Stimulated activated CD4-positive, alpha-beta T cell treated with anti-CD3 and anti-CD28 coated beads, TNF-alpha, amount 100 ng/mL, for 48 hours (primary cell): ENCODE measurements at places on chromosomes 1 and 21.
A peak's percentile ranks its signal among the peaks of the same experiment; 100 is the strongest.

DNA sequence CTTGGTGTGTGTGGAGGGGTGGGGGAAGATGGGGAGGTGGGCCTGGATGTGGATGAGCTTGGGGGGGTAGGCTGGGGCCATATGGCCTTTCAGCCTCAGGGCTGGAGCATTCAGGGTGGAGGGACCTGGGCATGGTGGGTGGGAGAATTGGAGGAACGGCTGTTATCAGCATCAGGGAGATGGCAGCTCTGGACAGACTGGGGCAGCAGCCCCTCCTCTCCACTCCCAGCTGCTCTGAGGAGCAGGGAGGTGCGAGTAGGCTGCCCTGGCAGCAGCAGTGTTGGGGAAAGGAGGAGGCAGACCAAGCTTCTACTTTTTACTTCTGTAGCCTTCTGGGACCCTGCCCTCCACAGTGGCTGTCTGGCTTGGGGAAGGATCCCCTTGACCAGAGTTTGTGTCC lies 10.2 kb downstream of the PPFIA4 start:
- DNase-seq: no peak

- no peak for DNase-seq
These were observed 20.1 kb downstream of the PLA2G5 start for GRCh38 chr1:20090119-20090518.

DNA sequence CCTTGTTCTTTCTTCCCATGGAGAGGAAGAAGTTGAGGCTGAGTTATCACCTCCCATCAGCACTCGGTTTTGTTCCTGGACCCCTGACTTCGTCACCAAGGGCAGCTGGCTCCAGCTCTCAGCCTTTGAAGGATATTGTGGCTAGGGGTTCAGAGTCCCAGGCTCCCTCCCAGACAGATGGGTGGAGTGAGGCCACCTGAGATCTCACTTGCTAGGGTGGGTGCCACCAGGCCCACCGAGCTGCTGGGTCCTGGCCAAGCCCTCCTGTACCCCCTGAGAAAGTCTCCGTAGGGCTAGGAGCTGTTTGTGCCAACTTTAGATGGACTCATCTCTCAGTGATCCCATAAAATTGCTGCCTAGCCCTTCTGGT lies 6.9 kb downstream of the MX2 start:
- DNase-seq: no peak

DNA sequence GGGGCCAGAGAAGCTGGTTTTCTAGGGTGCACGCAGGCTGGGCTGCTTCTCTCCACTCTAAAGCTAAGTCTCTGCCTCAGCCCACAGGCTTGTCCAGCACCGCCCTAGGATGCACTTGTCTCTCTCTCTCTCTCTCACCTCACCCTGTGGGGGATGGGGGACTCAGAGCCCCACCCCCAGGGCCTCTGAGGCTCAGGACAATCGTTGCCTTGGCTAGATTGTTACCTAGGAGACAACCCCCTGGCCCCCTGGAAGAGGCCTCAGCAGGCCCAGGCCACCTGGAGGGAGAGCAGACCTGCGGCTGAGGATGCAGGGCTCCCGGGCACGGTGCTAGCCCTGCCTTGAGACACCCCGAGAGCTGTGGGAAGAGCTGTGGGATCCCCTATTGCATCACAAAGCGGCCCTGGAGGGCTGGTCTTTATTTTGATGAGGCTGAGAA lies at the start of gene ACTRT2:
TSS of gene ACTRT2 (plus strand) at position 235 of the 439 bp plus-strand sequence. CDS start 220 bp downstream, outside the sequence.
- DNase-seq: no peak

- DNase-seq: no peak
These were observed 27.8 kb downstream of the SDC3 start for GRCh38 chr1:30880678-30881318.

DNA sequence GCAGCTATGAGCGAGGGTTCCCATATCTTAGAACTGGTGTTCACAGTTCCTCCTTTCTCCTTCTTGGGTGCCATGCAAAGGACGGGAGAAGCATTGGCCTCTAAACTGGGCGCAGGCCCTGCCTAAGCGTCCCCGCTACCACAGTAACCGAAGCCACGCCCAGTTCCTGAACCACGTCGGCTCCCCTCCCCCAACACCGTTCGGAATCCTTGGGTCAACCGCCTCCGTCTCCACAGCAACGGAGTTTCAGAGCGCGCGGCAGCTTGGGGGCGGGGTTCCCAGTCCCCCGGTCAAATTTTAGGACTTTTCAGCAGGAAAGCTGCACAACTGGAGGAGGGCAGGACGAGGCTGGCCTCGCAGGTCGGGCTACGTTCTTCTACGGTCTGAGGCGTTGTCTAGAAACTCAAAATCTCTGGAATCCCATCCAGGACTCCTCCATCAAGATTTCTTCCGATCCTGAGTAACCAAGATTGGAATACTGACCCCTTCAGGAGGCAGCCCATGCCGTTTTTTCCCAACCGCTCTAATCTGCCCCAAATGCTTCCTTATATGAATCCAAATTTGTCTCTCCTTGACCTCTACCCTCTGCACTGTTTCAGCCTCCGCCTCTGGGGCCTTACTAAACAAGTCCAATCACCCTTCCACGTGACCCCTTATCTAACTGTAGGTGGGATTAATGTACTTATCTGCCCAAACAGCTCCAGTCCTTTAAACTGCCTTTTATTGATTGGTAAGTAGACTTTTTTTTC lies at the start of gene SPAG17:
TSS of gene SPAG17 (minus strand) at position 145 of the 749 bp plus-strand sequence. CDS start at position 74, 71 bp downstream.
- DNase-seq: peak; percentile 1

DNA sequence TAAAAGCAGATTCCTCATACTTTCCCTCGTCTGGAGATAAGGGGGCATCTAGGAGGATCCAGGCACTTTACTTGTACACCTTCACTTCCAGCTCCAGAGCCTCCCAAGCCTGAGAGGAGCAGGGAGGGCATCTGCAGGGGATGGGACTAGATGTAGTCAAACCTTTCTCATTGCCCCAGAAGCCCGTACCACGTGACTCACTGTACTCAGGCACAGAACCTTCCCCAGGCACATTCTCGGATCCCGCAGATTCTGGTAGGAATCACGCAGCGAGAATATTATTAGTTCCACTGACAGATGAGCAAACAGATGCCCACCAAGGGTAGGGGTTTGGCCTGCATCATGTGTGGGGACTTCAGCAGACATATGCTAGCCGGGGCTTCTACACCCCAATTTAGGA lies 25.2 kb upstream of the TNR start:
- DNase-seq: no peak

DNA sequence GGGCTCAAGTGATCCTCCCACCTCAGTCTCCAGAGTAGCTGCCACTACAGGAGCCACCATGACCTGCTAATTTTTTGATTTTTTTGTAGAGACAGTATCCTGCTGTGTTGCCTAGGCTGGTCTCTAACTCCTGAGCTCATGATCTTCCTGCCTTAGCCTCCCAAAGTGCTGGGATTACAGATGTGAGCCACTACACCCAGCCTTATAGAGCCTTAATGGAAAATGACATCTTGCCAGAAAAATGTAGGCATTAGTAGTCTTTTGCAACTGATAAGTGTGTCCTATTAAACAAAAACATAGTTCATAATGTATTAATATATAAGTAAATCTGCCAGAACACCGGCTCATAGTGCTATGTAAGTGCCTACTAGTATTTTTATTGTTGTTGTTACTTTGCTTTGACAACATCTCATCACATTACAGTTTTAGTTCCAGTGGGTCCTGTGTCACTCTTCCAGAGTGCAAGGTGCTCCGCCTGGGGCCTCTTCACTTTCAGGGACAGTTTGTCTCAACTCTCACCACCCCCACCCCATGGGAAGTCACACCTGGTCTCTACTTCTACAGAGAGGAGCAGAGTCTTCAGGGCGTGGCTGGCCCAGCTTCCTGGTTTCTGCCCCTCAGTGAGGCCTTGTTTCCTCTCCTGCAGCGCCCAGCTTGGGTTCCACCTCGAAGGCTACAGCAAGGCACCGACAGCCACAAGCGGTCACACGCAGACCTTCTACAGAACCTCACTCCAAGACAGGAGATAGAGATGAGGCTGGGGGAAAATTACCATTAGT lies 30.1 kb downstream of the RHOU start:
- no peak for DNase-seq

- DNase-seq: no peak
These were observed 17.3 kb downstream of the ODF2L start for GRCh38 chr1:86378813-86379212.

DNA sequence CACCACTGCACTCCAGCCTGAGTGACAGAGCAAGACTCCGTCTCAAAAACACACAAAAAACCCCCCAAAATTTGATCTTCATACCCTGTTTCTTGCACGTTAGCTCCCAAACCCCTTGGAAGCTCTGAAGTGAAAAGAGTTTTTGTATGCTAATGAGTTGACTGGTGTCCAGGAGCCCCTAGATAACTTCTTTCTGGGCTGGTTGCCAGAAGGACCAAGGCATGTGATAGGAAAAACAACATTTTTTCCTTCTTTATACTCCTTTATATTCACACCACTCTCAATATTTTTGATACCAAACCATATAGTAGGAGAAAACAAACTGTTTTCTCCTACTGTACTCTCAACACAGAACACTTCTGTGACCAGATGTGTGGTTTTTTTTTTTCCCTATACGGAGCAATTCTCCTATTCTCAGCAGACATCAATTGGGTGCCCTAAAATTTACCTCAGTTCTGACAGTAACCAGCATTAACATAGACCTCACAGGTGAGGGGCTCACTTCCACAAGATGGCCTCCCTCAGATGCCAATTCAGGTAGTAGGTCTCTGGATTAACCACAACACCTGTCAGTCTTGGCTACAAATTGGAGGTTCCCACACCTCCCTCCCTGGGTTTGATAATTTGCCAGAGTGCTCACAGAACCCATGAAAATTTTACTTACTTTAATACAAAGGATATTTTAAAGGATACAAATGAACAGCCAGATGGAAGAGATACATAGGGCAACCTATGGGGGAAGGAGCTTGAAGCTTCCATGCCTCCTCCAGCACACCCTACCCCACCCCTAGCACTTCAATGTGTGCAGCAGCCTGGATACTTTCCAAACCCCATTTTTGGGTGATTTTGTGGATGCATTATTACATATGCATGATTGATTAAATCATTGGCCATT lies 25.6 kb downstream of the ZYG11B start:
- DNase-seq: no peak

DNA sequence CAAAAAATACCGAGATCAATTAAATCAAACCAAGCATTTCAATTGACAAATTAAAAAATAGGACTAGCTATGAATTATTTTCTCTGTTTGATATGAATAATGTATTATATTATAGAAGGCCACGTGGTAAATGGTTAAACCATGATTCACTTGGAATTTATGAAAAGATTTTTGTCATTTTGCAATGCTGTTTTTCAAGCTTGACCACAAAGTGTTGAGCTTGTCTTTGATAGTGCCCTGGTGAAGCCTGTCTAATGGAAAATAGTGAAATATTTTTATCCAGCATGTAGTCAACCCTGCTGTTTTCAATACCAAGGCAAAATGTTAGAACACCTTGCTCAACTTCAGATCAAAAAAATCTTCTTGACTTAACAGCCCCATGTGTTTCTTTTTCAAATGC lies 288.0 kb upstream of the PRMT6 start:
- no peak for DNase-seq

GRCh38 chr1:59360170-59360569 lies 63.3 kb downstream of the FGGY start:
- no peak for DNase-seq

GRCh38 chr1:201016211-201016651 lies 7.3 kb downstream of the KIF21B start:
- DNase-seq: no peak

- peak; percentile 18 for DNase-seq
These were observed 29.5 kb downstream of the LDLRAP1 start for GRCh38 chr1:25572708-25573590.

DNA sequence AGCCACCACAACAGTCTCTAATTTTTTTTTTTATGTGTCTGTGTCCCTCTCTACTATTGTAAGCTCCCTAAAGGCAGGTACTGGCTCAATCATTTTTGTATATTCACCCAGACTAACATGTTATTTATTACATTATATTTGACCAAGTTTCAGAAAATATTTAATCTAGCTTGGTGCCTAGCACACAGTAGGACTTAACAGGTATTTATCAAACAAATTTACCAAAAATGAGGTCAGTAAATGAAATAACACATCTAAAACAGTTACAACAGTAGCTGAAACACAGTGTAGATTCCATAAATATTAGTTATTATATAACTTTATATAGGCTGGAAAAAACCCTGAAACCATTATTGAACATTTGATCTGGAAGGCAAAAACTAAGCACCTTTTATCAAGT lies 2.7 kb downstream of the NRDC start:
- no peak for DNase-seq

DNA sequence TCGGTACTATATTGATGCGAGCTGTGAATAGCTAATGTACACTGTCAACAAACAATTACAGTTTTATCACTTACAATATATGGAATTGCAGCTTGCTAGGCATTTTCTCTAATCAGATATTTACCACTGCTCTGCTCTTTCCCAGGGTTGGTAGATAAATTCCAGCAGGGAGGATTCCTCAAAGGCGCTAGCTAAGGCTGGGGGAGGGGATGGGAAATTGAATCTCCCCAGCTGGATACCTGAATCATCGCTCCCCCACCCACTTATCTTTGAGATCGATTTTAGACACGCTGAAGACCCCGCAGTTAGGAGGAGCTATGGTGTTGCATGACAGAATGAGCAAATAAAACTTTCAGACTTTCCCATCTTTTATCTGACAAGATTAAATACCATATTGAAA lies 127.2 kb downstream of the CSMD2 start:
- no peak for DNase-seq

DNA sequence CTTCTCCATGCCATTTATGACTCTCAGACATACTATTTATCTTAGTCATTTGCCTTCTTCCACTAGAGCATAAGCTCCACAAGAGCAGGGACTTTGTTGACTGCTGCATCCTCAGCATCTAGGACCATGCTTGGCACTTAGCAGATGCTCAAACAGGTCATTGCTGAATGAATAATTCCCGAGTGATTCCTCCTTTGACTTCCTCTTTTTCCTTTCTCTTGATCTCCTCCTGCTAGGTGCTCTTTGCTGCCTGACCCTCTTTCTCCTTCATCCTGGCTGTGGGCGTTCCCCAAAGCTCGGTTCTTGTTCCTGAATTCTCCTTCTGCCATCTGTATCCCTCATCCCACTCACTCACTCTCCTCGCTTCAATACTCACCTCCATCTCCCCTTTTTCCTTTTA lies 23.5 kb downstream of the SYT6 start:
- no peak for DNase-seq

GRCh38 chr1:222588135-222588534 lies 1.6 kb downstream of the TAF1A start:
- no peak for DNase-seq

GRCh38 chr21:32437729-32438128 lies 25.2 kb downstream of the EVA1C start:
- DNase-seq: no peak

- no peak for DNase-seq
These were observed 79.6 kb downstream of the CASZ1 start for GRCh38 chr1:10716840-10717239.

DNA sequence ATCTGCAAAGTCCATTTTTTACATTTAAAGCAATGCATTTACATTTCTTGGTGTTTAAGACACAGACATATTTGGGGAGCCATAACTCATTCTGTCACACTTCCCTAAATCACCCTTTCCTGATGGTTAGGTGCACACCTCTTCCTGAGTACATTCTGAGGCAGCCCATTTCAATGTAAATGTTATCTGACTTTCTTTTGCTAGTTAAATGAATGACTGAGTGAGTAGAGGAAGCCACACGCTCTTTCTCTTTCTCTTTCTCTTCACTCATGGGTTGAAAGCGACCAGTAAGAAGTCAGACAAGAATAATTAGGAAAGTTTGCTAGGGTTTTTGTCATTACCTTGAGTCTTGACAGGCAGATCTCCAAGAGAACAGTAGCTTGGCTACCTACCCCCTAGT lies 143.1 kb downstream of the S1PR1 start:
- DNase-seq: no peak
